H7 (cell line): ENCODE measurements at places on chromosomes 2 and 18. TPM values are rescaled to one million over a fixed set of nuclear protein-coding genes. Genes with fewer than 3 reads are reported as not detected.

Gene FBXO48
- total RNA-seq = 0.52 and 1.00 TPM in 2 replicates

Gene CCNYL1
- 10.9 and 11.5 TPM in 2 replicates for total RNA-seq

Gene IL36G
- total RNA-seq = 0.37 TPM in 1 of 2 replicates, not detected in the other

Gene WDR54
- total RNA-seq = 38.0 and 55.5 TPM in 2 replicates

Gene ANKRD30BL
- total RNA-seq = not detected in 2 replicates

Gene MAB21L4
- total RNA-seq = not detected in 2 replicates

Gene CRYGC
- not detected in 2 replicates for total RNA-seq

Gene HAAO
- total RNA-seq = 5.9 and 6.5 TPM in 2 replicates

Gene GULP1
- 49.4 and 63.8 TPM in 2 replicates for total RNA-seq
